ENCODE measurements at places on chromosomes 5 and 9.

DNA sequence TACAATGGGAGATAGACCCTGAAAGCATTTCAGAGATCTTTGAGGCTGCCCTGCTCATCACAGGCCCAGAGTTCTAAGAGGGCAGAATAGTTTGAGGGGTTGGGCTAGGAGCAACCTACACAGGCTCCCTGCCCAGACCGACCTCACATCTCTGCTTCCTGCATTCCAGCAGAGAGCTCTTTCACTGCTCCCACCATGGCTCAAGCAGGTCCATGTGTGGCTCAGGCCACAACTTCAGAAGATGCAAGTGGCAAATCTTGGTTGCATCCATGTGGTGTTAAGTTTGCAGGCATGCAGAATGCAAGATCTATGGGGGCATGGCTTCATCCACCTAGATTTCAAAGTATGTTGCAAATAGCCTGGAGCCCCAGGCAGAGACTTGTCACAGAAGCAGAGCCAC lies 39.0 kb downstream of the GDA start:
- DNase-seq: no peak

GRCh38 chr5:158023266-158023665 lies 164.3 kb upstream of the CLINT1 start:
- no peak for DNase-seq

GRCh38 chr5:132458651-132459030 lies 31.9 kb downstream of the IRF1 start:
- DNase-seq: no peak

- DNase-seq: no peak
Measured at GRCh38 chr5:137486707-137487106, 12.4 kb downstream of the SPOCK1 start.

DNA sequence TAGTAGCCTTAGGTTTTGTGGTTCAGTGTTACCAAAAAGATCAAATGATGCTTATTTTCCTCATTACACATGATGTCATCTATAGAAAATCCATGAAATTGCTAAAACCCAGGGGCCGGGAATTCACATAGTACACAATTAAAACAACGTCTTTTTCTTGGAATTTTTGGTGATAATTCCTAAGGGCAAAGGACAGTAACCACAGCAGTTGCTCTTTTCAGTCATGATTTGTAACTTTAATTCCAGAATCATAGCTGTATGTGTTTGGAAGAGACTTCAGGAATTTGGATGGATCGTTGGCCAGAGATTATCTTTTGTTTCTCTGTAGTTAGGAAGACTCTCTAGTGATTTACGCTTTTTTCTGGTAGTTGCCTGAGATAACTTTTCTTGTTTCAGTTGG lies 748.7 kb downstream of the TLE4 start:
- DNase-seq: no peak

DNA sequence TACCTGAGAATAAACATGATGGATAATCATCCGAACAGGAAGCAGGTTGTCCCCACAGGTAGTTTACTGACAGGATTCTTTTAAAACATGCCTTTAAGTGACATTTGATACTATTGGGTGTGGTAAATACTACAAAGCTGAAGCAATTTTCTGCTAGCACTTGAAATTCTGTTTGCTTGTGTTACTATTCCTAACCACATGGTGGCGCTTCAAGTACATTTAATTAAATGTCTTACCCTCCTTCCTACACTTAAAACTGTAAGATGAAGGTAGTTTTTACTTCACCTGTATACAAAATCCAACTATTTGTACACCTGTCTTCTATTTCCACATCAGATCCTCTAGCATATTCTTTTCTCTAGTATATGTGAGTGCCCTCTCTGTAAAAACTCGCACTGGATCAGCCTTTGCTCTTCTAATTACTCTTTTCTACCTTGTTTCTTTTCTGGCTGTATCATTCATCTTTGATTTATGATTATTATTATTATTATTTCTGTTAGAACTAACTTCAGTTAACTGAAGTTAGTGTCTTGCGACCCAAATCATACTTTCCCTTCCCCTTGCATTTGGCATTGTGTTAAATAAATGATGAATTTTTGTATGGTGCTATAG lies 18.4 kb downstream of the SLC25A46 start:
- no peak for DNase-seq

DNA sequence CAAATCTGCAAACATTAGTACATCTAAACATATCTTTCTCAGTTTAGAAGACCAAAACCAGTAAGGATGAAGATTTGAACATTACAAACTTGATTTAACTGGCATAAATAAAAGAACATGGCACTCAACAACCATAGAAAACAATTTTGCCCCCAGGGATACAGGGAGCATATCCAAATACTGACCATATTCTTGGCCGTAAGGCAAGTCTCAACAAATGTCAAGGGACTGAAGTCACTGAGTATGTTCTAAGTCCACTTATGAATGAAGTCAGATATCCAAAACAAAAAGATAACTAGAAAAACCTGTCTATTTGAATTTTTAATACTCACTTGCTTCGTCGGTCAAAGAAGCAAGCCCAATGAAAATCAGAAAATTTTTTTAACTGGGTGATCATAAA lies 14.1 kb downstream of the FEM1C start:
- DNase-seq: no peak

DNA sequence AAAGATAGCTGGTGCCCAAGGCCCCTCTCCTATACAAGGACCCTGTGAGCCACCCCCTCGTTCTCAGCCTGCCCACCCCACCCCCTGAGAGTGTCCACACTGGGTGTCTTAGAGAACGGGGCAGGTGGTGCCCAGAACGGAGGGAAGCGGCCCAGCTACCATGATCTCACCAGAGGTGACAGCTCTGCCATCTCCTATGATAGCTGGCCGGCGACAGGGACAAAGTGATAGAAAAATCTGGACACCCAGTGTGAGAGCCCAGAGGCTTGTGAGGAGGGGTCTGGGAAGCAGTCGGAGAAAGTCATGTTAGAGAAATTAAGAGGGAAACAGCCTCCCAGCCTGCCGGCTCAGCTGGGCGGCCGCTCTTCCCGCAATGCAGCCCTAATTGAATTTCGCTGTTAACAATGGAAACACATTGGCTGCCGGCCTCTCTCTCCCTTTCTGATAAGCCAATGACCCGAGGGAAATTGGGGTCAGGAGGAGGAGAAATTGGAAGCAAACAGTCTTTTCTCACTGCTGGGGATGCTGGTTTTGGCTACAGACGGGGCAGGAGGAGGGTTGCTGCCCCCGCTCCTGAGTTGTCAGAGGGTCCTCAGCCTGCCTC lies 32.3 kb downstream of the HK3 start:
- DNase-seq: no peak

GRCh38 chr5:56685503-56686217 lies 129.7 kb upstream of the MAP3K1 start:
- DNase-seq: no peak

GRCh38 chr5:36301858-36302603 lies at the start of gene RANBP3L:
RANBP3L (minus strand) TSS chr5:36301902; CDS start chr5:36301416, 486 bp downstream.
- no peak for DNase-seq

GRCh38 chr5:1535646-1536045 lies 11.9 kb upstream of the LPCAT1 start:
- no peak for DNase-seq

- no peak for DNase-seq
Measured at GRCh38 chr5:65760504-65761275, 38.7 kb downstream of the NLN start.

DNA sequence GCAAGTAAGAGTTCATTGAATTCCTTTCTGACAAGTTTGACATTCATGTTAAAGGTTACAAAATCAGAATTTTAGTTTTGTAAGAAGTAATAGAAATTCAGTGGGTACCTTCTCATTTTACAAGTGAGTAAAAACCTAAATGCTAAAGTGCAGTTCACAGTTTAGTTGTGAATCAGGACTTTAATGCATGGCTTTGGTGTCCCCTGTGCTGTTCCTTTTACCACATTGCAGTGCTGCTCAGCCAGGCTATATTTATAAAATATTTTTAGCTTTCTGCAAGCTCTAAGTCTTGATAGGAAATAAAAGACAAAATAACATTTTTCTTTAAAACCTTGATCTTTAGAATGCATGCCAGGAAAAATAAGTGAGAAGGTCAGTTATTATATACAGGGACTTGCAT lies 26.3 kb downstream of the PAM start:
- no peak for DNase-seq

- DNase-seq: no peak
Measured at GRCh38 chr5:42656651-42657015, 100.0 kb upstream of the CCDC152 start.
